ENCODE measurements at places on chromosomes 5 and 9.

DNA sequence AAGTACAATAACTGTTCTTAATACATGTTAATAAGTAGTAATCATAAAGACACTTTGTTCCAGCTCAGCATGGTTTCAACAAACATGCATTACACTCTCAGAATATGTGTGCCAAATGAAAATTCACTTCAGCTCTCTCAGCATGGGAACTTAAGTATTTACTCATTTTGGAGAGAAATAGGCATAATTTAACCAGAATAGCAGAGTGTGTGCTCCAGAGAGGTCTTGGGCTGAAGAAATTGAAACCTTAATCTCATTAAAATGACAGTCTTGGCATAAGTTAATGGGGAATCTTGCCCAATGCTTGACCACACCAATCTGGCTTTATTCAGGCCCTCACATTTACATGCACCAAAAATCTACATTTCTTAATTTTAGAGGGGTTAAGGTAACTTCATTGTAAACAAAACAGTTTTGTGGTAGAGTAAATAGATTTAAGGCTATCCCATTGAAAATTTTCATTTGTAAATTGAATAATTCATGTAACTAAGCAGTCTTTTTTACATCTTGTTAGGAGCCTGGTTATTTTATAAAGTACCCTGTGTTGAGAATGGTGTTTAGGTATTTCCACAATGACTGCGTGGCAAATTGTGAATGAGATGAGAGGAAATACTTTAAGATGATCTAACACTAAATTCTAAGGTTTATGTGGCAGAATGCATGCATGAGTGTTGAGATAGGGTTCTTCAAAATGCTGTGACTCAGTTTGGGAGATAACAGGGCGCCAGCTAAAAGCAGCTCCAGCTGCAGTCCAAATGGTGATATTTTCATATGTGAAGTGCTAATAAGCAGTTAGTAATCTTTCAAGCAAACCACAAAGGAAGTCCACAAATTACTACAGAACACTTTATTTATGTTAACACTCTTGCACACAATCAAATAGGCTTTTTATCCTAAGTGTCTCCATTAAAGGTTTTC lies 11.3 kb upstream of the LOX start:
- no peak for DNase-seq

GRCh38 chr9:87540444-87541105 lies 42.9 kb downstream of the DAPK1 start:
- no peak for DNase-seq

DNA sequence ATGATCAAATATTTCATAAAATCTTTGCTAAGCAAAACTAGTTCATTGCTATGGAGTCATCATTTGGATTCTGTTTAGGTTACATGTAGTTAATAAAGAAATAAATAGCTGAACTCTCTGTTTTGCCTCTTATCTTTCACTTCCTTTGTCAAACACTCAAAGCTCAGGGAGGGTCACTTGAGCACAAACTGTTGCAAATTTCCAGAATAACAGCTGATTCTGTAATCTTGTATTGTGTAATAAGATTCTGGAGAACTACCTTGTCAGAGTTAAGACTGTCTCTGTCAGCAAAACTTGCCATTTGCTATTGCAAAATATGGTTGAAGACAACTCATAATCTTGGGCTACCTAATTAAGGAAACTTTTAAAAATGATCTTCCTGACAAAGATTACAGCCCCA lies 182.0 kb upstream of the MOCS2 start:
- no peak for DNase-seq

- no peak for DNase-seq
Measured at GRCh38 chr9:36345103-36345846, 54.8 kb downstream of the RNF38 start.

DNA sequence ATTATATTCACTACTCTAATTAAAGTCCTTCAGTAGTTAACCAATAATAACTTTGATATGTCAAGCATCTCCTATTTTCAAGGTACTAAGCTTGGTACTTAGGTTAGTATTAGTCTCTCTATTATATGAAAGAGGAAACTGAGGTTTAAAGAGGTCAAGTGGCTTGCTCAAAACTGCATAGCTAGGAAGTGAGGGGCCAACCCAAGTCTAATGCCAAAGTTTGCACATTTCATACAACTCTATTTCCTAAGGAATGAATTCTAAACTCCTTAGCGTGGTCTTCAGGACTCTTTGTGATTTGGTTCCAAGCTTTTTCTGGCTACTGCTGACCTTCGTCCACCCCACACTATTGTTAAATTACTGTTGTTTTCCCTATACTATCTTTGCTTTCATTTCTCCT lies 9.9 kb upstream of the SHOC1 start:
- DNase-seq = no peak

DNA sequence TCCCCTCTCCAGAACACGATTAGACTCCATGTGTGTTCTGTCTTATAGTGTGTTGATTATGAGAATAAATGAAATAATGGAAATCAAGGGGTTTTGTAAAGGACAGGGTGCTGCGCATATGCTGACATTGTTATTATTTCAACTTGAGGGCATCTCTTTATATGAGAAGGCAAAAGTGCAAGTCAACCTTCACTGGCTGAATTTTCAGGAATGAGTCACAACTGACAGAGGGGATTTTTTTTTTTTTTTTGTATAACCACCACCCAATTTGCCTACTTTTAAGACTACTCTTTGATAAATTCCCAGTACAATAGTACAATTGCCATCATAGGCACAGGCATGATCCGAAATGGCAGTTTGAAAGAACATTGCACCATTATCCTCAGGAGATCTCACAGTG lies 419.2 kb upstream of the NMUR2 start:
- no peak for DNase-seq

GRCh38 chr9:86091477-86091876 lies 7.9 kb downstream of the GOLM1 start:
- no peak for DNase-seq

- no peak for DNase-seq
Measured at GRCh38 chr5:66989286-66989685, 207.3 kb downstream of the CD180 start.

GRCh38 chr5:110909950-110910349 lies 161.6 kb upstream of the TSLP start:
- no peak for DNase-seq

DNA sequence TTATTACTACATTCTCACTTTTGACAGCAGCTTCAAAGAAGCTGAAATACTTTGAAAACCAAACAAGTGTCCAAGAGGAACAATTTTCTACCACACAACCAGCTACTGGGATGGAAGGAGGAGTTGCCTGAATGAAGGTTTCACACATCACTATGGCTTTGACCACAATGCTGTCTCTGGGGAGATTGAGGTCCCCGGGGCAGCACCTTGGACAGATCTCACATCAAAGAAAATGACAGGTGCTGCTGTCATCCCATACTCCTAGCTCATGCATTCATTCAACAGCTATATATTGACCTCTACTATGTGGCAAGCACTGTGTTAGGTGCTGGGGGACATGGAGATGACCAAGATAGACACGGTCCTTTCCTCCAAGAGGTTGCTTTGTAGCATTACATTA lies 233.2 kb upstream of the RASEF start:
- DNase-seq = no peak

DNA sequence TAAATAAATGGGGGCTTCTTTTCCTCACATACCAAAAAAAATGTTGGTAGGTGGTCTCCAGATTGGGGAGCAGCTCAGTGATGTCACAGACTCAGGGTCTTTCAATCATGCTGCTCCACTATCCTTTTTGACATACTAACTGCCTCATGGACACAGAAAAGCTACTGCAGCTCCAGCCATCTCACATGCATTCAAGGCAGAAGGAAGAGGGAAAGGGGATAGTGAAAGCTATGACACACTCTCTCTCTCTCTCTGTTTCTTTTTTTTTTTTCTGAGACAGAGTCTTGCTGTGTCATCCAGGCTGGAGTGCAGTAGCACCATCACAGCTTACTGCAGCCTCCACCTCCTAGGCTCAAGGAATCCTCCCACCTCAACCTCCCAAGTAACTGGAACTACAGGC lies 7.9 kb upstream of the ADGRD2 start:
- DNase-seq = no peak

GRCh38 chr5:179221196-179221876 lies 123.9 kb downstream of the ADAMTS2 start:
- no peak for DNase-seq

DNA sequence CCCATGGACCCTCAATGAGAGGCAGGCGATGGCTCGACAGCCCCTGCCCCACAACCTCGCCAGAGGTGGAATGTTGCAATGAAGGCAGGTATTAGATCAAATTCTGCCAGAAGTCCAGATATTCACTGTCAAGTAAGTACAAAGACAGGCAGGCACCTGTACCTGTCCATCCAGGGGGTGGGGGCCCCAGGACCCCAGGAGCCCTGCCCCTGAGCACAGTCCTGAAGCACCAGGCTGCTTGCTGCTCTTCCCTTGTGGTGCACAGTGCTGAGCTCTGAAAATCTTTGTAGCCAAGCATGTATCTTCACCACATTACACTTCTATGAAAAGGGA lies 26.2 kb upstream of the HMCN2 start:
- DNase-seq = no peak

GRCh38 chr5:17042041-17042440 lies 106.0 kb upstream of the MYO10 start:
- no peak for DNase-seq

- no peak for DNase-seq
Measured at GRCh38 chr5:40223884-40224402, 455.8 kb upstream of the PTGER4 start.

- no peak for DNase-seq
Measured at GRCh38 chr9:18604767-18605730, 131.1 kb downstream of the ADAMTSL1 start.

- no peak for DNase-seq
Measured at GRCh38 chr9:33101104-33101951, 24.9 kb upstream of the SMU1 start.

GRCh38 chr9:27181381-27181780 lies 72.4 kb downstream of the TEK start:
- DNase-seq = no peak

DNA sequence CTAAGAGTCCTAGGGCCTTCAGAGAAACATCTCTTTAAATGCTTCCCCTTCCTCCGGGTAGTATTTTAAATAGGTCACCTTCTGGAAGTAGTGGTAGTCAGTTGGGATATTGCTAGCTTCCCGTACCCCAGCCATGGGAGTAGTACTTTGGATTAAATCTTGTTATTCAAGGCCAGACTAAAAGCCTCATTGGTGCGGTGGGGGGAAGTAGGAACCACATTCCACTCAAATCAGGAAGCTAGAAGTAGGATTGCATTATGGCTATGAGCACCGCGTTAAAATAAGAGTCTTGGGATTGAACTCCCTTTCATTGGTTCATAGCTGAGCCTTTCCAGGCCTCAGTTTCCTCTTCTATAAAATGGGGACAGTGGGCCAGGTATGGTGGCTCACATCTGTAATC lies 6.7 kb downstream of the KCNIP1 start:
- no peak for DNase-seq

DNA sequence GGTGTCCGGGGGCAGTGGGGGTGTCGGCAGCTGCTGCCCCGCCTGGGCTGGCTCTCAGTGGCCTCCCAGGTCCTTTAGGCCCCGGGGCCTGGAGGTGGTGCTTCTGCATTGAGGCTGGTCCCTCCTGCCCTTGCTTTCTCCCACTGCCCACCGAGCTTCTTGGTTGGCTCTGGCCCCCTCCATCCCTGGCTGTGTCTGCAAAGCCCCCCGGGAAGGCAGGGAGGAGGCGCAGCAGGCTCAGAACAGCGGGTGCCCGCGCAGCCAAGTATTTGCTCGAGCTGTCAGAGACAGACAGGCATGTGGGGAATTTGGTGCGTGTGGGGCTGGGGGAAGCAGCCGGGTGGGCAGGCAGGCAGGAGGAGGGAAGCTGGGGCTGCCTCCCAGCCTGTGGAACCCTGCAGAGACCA lies 11.5 kb downstream of the CXXC5 start:
- no peak for DNase-seq

GRCh38 chr5:96743065-96743768 lies 64.5 kb downstream of the ERAP1 start:
- DNase-seq = no peak

DNA sequence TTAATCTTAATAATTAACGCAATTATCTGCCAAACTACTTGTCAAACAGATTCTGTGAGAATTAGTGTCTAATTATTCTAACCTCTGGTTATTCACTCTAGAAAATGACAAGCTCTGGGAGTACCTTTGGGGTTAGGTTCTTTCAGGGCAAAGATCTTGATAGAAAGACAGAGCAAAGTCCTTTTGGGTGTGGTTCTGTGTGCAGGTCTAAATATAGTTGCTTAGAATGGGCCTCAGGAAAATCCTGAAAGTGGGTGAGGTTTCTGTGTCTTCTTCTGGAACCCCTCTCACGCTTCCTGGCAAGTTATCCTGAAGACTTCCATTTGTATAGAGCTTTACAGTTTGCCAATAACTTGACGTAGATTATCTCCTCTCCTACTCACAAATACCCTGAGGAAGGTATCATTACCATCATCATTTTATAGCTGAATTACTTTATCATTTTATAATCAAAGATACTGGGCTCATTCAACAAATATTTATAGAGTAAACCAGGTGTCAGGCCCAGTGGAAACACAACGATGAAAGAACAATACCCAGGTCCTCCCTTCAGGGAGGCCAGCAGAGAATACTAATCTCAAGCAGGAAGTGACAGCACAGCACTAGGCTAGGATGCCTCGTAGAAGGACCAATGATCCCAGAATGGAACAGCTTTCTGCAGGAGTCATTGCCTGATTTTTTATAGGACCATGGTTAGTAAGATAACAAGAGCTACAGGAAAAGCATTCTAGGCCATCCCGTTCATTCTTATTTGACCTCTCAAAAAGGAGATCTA lies 27.6 kb upstream of the LHFPL2 start:
- no peak for DNase-seq

- DNase-seq = no peak
Measured at GRCh38 chr5:132655821-132656773, 1.9 kb upstream of the IL13 start.

- DNase-seq = no peak
Measured at GRCh38 chr5:151238303-151238741, 14.4 kb upstream of the CCDC69 start.

- no peak for DNase-seq
Measured at GRCh38 chr9:111349766-111350165, 19.7 kb upstream of the OR2K2 start.

DNA sequence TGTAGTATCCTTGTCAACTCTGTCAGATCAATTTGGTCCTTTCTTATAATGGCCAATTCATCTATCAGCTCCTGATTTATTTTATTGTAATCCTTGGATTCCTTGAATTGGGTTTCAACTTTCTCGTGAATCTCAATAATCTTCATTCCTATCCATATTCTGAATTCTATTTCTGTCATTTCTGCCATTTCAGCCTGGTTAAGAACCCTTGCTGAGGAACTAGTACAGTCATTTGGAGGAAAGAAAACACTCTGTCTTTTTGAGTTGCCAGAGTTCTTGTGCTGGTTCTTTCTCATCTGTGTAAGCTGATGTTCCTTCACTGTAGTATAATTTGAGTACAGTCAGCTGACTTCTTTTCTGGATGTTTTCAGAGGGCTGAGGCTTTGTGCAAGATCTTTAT lies 84.5 kb downstream of the CETN3 start:
- no peak for DNase-seq

DNA sequence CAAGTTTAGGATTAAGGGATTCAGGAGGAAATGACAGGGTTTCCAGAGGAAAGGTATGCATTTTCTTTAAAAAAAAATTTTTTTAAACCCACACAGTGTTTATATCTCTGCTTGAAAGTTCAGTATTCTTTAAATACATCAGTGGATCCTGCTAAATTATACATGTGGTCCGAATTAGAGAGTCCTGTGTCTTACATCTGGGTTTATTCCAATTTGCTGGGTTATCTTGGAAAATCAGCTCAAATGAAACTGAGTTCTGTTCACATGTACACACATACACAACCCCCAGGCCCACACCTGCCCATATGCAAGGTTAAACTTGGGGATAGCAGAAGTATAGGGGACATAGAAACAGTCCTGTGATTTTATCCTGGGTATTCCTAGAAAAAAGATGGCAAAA lies 493.7 kb downstream of the ZNF608 start:
- no peak for DNase-seq

All from esophagus squamous epithelium (tissue), 5 donors.